ENCODE measurements at places on chromosomes 12 and 14.

DNA sequence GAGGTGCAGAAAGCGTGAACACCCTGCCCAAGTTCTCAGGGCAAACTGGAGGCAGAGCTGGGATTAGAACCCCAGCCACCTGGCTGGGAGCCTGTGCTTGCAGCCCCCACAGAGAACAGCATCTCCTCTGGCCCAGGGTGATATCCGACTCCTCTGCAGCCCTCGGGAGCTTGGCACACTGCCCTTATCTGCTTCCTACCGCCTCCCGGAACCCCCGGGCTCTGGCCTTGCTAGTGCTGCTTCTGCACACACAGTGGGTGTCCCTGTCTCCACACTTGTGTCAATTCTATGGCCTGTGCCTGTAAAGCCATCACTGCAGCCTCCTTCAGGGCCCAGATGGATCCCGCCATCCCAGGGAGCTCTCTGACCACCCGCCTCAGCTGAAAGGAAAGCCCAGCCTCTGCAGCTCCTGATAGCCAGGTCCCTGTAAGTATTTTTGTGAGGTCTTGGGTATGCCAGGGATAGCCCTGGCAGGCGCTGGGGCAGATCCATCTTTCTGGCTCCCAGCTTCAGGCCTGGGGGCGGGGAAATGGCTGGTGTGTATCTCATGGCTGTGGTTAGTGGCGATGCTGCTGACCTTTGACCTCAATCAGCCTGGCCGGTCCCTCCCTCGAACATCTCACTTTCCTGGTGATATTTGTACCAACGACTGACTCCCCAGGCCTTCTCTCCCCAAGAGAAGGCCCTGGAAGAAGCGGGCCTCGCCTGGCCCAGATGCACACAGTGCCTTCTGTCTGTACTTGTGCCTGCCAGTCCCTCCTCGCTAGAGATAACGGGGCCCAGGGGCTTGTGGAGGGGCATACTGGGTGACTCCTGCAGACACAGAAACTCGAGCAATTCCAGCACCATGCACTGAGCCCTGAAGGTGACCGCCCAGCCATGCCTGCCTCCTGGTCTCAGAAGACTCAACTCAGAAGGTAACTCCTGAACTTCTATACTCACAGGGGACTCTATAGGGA is 183.8 kb downstream of the CALM1 start:
- peak; percentile 52 for DNase-seq

- peak; percentile 41 for DNase-seq
Measured at GRCh38 chr12:65637774-65638173, 186.5 kb upstream of the HMGA2 start.

GRCh38 chr12:12510141-12510540 is 52.5 kb downstream of the DUSP16 start:
- DNase-seq, result peak; percentile 28

DNA sequence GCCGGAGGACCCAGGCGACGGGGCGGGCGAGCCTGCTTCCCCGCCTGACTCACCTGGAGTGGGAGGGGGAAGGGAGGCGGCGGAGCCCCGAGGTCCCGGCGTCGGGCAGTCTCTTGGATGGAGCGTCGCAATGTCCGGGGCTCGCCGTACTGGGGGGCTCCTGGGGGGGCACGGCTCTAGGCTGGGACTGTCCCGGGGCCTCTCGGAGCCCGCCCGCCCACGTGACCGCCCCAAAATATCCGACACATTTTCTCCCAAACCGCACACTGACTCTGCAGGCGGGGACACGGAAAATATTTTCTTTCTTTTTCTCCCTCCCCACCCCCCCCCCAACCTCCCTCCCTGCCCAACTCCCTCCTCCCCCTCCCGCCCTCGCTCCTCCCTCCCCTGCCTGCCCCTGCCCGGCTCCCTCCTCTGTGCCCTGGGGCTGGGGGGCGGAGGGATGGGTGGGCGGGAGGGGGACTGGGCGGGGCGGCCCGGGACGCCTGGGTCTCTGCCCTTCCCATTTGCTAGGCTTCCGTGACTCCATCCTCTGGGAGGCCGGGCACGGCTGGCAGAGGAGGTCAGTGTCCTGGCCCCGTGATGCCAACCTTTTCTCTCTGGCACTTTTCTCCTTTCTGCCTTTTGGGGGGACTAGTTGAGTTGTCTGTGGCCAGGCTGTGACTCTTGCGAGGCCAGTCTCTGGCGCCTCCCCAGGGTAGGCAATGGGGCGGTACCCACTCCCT is at the start of gene RARG:
Gene RARG (minus strand): TSS at position 289 of the 725 bp plus-strand sequence. CDS start 4,664 bp downstream, outside the sequence.
- DNase-seq, result no peak
